ENCODE measurements at places on chromosomes 6 and 20.
A peak's percentile ranks its signal among the peaks of the same experiment; 100 is the strongest.

DNA sequence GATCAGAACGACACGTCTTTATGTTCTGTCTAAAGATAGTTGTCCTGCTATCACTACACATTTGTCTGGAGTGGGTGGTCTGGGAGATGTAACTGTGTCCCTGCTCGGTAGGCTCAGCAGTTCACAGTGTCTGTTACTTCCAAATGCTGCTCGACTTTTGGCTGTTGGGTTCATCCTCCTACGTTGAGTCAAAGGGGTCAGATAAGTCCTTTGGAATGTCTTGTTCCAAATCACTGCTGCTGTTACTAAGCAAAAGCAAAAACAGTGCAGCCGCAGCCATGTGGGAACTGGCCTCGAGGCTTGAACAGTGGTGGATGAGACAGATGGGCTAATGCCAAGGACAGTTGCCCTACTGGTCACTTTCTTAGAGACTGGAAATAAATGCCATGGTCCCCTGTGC is 272.2 kb upstream of the MAP3K7 start:
- DNase-seq = peak; percentile 28

DNA sequence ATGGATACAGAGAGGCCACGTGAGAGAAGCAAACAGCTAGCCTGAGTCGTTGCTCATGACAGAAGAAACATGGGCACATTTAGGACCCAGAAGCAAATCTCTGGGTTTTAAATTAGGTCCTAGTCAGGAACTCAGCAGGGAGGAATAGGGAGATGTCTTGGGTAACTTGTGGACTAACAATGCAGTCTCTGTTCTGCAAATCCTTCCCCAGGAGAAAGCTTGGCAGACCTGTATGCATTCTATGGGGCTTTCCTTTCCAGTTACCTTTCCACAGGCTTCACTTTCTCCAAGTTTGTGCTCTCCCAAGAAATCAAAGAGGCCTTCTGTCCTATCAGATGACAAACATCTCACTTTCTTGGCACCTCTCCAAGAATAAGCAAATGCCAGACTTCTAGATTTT is 47.2 kb upstream of the PLCB4 start:
- peak; percentile 31 for DNase-seq

GRCh38 chr6:167497428-167498056 is 172.7 kb downstream of the TTLL2 start:
- DNase-seq = no peak

GRCh38 chr6:131129689-131130553 is 5.3 kb upstream of the AKAP7 start:
- no peak for DNase-seq

DNA sequence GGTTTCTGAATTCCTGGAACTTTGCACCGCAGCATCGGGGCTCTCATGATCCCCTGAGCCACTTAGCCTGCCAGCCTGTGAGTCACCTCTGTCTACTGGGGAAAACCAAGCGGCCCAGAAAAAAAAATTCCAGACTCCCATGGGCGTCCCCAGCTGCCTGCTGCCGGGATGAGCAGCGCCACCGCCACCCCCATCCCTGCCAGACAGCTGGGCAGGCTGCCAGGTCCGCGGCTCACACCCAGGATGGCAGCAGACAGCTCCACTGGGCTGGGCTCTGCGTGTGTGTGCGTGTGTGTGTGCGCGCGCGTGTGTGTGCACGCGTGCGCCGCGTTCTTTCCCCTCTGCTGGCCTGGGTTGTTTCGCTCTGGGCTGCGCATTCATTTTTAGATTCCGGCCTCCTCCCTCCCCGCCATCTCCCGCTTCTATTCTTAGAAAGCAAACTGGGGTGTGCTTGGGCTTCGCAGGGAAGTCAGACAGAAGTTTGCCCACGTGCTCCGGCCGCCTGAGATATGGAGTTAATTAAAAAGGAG is 38.9 kb upstream of the PMEPA1 start:
- peak; percentile 94 for DNase-seq

DNA sequence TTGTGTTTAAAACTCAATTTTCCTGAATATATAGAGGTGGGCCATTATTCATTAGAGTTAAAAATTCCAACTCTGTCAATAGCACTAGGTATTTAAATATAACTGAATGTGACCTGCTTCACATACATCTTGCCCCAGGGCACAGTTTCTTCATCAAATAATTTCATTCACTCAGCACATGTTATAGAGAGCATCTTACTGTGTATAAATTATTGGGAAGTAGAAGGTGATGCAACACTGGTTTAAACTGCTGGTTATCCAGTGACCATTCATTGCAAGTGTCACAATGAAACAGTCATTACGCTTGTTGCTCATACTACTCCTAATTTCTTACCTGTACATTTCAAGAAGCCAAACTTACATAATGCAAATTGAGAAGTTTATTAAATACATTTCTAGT is 93.4 kb downstream of the KHDRBS2 start:
- DNase-seq = no peak

- DNase-seq = peak; percentile 61
Observed at GRCh38 chr6:71190809-71191208, 97.8 kb upstream of the OGFRL1 start.

DNA sequence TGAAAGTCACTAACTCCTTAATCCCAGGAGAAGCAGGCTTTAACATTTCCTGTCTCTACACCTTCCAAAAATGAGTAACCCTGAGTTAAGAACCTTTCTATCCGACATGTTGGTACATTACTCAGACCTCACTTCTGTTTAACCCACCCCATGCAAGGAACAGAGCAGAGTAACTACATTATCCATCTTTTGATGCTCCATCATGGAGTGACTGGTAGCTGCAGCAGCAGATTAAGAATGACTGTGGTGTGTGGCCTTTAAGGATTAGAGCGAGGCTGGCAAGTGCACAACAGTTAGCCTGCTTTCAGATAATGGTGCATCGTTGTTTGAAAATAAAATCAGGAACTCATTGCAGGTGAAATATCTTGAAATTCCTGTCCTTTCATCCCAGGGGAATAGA is 2.0 kb downstream of the TRAF3IP2 start:
- DNase-seq = no peak

DNA sequence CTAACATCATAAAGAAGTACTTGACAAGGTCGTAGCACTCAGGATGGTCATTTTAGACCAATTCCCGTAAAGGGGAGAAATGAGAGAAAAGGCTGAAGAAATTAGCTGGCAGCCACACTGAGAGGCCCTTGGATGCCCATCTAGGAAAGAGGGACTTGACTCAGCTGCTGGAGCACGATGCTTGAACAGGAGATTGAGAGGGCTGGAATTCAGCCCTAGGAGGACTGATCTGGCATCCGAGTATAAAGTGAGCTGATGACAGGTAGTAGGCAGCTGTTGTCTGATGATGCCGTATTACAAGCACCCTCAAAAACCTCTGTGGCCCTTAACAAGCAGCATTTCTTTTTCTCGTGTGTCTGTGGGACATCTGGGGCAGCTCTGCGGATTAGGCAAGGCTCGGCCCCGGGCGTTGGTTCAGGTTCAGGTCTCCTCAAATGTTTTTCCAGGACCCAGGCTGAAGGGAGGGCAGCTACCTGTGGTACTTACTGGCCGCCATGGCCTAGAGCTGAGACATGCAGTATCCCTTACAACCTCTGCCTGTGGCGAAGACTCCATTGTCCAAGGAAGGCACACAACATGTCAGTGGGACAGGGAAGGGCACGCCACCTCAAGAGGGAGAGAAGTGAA is 219.6 kb upstream of the SNX9 start:
- DNase-seq = no peak

GRCh38 chr6:47495954-47496545 is 18.5 kb downstream of the CD2AP start:
- DNase-seq = no peak

GRCh38 chr6:139219746-139220145 is 72.1 kb downstream of the TXLNB start:
- DNase-seq = no peak

GRCh38 chr6:161836643-161837448 is 563.0 kb upstream of the AGPAT4 start:
- no peak for DNase-seq

DNA sequence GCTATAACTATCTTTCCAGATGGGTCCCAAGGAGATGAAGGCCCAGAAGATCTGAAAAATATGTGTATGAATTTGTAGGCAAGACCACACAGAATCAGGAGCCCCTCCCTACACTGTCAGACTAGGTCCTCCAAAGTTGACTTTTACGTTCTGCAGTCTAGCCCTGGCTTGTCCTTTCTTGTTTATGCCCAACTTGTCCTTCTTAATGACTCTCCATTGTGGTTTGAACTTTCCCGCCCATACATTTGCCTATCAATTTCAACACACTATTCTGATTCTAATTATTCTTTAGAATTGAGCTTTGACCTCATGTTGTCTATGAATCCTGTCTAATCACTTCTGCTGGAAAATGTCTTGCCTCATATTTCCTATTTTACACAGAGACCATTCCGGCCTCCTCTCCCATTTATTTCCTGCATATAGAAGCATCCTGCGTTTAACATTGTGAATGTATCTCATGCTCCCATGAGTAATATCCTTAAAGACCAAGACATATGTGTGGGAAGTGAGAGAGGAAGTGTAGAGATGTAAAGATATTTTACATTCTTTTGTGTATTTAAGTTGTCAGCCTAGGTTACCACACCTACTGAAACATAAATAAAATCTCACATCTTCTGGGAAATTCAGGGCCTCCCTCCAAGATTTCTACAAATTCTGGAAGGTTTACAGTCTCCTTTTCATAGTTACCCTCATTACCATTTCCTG is 348.3 kb downstream of the BCKDHB start:
- no peak for DNase-seq

DNA sequence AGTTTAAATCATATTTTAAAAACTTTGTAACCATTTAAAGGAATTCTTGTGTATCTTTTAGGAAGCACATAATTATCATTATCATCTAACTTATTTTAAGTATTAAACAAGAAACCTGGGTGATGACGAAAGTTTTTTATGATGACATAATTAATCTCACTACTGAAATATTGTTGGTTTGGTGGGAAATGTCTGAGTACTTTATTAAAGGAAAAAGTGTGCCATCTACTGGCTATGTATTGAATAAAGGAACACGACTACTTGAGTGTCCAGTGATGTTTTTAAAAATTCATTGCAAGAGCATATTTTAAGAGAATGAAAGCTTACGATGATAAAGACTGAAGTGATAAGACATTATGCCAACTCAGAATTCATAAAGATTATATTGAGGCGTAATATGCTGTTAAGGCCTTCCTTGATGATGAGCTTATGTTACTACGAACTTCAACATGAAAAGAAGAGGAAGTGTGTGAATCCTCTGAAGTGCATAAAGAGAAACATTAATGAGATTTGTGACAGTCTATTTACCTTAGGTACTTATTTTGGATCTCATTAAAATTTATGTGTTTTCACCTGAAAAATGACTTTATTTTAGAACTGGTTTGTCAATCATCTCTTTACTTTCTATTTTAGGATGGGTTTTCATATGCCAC is 12.0 kb upstream of the TRMT11 start:
- peak; percentile 69 for DNase-seq

DNA sequence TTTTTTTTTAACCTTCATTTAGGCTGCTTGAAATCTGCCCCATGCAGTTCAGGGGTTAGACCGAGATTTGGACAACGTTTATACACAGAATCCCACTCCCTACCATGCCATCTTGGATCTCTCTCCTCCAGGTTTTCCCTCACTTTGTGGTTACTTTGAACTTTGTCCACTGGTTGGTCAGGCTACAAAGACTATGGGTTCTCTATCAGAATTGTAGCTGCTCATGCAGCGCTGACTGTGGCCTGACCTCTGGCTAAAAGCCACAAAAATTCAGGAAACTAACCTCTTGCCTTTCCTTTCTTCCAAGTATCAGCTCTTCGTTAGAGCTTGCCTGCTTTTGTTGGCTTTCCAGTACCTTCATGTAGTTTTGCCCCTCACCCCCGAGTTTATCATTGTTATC is 44.9 kb upstream of the KCNG1 start:
- no peak for DNase-seq

DNA sequence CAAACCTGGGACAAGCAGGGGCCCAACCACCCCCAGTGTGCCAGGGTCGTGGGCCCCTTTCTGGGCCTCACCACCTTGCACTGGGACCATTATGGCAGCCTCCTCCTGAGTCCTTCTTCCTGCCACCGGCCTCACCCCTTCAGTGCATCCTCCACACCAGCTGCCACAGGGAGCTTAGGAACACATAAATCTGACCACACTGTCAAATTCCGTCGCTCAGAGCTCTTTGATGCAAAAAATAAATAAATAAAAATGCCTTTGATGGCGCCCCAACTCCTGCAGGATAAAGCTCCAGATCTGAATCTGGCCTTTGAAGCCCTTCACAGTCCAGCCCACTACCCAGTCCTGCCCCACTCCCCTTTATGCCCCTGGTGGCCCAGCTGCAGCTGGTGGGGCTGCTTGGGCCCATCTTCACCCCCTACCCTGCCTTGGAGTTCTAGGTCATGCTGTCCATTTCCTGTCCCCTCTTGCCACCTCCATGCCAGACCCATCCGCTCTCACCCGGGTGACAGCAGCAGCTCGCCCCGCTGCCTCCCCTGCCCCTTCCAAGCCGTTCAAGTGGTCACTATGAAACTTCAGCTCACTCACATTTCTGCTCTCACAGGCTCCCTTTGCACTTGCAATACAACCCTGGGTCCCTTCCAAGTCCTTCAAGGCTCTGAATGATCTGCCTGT is 16.0 kb downstream of the MYH7B start:
- peak; percentile 84 for DNase-seq

GRCh38 chr20:37337208-37337991 is 8.5 kb upstream of the SRC start:
- no peak for DNase-seq

- no peak for DNase-seq
Observed at GRCh38 chr6:38270367-38270766, 369.4 kb downstream of the BTBD9 start.

- no peak for DNase-seq
Observed at GRCh38 chr20:4814696-4815252, 93.1 kb downstream of the PRND start.

- DNase-seq = peak; percentile 50
Observed at GRCh38 chr20:48738399-48739304, 89.1 kb downstream of the PREX1 start.

DNA sequence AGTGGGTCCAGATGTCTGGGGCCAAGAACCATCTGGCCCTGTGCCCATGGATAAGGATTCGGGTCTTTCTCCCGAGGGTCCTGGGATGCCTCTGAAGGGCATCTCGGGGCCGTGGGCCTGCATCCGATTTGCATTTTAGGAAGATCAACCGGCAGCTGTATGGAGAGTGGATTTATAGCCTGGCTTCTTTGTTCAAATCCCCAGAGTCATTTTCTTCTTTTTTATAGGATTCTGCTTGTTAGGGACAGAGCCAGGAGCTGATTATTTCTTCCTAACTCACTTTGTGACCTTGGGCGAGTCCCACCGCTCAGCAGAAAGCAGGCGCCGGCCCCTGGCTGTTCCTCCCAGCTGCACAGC is 52.9 kb upstream of the APCDD1L start:
- DNase-seq = no peak

- DNase-seq = no peak
Observed at GRCh38 chr6:141445928-141446628, 686.6 kb upstream of the GJE1 start.

- peak; percentile 66 for DNase-seq
Observed at GRCh38 chr6:136317021-136317694, 27.5 kb upstream of the BCLAF1 start.

GRCh38 chr6:140046016-140046632 is 671.7 kb upstream of the CITED2 start:
- no peak for DNase-seq

All from myocyte (in vitro differentiated cells).